Naive thymus-derived CD4-positive, alpha-beta T cell (primary cell): ENCODE measurements at places on chromosomes 6 and 20. TPM values are rescaled to one million over a fixed set of nuclear protein-coding genes. Genes with fewer than 3 reads are reported as not detected.

GRCh38 chr6:40901322-40902055 lies 137.5 kb downstream of the UNC5CL start:
- no peaks in the 10 kb centered on the region for H3K4me1 ChIP-seq
- H3K27ac ChIP-seq: no peak overlapping the region
- no peaks in the 10 kb centered on the region for H3K36me3 ChIP-seq
- no peak overlapping the region for H3K4me3 ChIP-seq

- no peaks in the 10 kb centered on the region for H3K4me1 ChIP-seq
- no peaks in the 10 kb centered on the region for H3K36me3 ChIP-seq
These were observed 150.0 kb upstream of the MARCKS start for GRCh38 chr6:113707194-113707593.

DNA sequence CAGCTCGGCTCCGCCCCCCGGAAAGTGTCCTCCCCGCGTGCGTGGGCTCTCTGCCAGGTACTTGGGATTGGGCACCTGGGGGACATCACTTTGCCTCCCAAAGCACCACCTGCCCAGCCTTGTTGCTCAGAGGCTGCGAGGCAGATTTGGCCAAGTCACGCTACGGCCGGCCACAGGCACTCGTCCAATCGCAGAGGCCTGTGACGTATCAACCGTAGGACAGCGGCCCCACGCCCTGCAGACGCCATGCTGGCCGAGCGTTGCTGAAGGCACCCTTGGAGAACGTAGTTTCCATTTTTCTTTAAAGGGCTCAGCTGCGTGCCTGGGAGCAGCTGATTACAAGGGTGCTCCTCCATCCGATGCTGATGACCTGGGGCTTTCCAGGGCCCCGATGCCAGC lies 3.1 kb downstream of the NTSR1 start:
- H3K27ac ChIP-seq: no peak overlapping the region
- no peak overlapping the region for H3K4me3 ChIP-seq
- no peaks in the 10 kb centered on the region for H3K36me3 ChIP-seq
- no peaks in the 10 kb centered on the region for H3K27me3 ChIP-seq
- DNase-seq: no peak

DNA sequence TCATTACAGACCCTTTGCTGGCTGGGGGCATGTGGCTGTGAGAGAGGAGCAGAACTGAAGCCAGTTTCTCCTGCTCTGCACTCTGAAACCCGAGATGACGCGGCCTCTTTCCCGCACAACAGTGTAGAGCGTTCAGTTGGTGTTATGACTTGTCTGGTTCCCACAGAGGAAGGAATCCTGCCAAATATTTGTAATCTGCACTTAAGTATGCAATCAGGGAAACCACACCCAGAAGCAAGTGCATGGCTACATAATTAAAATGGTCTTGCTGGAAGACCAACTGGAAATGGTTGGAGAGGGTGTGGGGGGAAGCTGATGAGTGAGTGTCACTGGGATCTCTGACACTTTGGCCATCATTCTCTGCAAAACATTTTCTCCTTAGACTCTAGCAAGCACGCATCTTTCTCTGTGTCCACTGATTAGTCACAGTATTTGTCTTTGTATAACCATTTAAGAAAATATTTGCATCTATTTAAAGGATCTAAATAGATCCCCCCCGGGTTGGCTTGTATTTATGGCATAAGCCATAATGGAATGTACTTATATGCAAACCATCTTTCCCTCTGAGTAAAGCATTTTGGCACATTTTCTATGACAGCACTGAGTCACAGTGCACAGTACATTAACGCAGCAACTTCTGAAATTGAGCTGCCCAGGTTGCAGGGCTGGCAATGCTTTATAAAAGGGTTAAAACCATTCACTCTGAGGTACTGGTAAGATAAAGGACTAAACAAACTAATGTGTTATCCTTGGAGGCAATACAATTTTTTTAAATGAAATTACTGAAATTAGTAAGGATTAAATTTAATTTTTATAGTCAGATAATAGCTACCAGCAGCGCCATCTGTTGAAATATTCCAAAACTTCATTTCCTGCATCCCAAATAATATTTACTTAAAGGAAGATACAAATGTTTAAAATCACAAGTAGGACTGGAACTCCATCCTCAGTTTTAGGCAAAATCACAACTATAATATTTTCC lies 76.7 kb downstream of the FOXC1 start:
- H3K27ac ChIP-seq: no peak overlapping the region
- no peaks in the 10 kb centered on the region for H3K4me1 ChIP-seq
- no peaks in the 10 kb centered on the region for H3K36me3 ChIP-seq
- H3K4me3 ChIP-seq: no peak overlapping the region
- DNase-seq: no peak

GRCh38 chr6:158706369-158706982 lies 56.6 kb downstream of the SYTL3 start:
- no peak for DNase-seq
- H3K36me3 ChIP-seq: no peaks in the 10 kb centered on the region
- no peaks in the 10 kb centered on the region for H3K27me3 ChIP-seq
- peaks cover 9% of the 10 kb centered on the region for H3K4me1 ChIP-seq

DNA sequence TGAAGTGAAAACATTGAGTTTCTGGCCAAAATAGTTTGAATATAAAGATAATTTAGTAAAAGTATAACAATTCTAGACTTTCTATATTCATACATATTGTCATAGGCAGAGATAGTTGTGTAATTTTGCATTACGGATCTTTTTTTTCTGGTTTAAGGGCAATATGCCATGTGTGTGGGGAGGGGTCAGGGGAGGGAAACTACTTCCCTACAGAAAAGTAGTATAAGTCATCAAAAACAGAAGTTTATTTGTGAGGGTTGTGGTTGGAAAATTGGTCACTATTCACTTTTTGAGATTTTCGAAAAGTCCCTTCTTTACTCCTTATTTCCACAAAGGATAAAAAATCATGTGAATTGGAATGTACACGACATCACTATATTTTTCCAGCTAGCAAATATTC lies 288.2 kb upstream of the PREP start:
- DNase-seq: no peak
- no peaks in the 10 kb centered on the region for H3K27me3 ChIP-seq
- H3K36me3 ChIP-seq: no peaks in the 10 kb centered on the region
- H3K4me3 ChIP-seq: no peak overlapping the region
- no peaks in the 10 kb centered on the region for H3K4me1 ChIP-seq
- no peak overlapping the region for H3K27ac ChIP-seq

GRCh38 chr20:290084-290831 lies at the start of gene C20orf96:
C20orf96 (minus strand) TSS chr20:290750; CDS start chr20:290610, 140 bp downstream.
- DNase-seq: peak; percentile 80
- no peaks in the 10 kb centered on the region for H3K36me3 ChIP-seq
- peak within 1 kb of the TSS; percentile 52 for H3K4me3 ChIP-seq
- H3K27ac ChIP-seq: peak within 1 kb of the TSS; percentile 62

- no peaks in the 10 kb centered on the region for H3K4me1 ChIP-seq
- H3K4me3 ChIP-seq: no peak overlapping the region
- no peak for DNase-seq
These were observed 169.2 kb downstream of the DTNBP1 start for GRCh38 chr6:15493437-15494168.

- no peak overlapping the region for H3K27ac ChIP-seq
- no peak overlapping the region for H3K4me3 ChIP-seq
- DNase-seq: no peak
- H3K4me1 ChIP-seq: no peaks in the 10 kb centered on the region
These were observed 695.2 kb downstream of the QKI start for GRCh38 chr6:164109770-164110140.

The SPAG4 gene
- total RNA-seq: 25.0 TPM

The TUBB2B gene
- 0.27 TPM for total RNA-seq

DNA sequence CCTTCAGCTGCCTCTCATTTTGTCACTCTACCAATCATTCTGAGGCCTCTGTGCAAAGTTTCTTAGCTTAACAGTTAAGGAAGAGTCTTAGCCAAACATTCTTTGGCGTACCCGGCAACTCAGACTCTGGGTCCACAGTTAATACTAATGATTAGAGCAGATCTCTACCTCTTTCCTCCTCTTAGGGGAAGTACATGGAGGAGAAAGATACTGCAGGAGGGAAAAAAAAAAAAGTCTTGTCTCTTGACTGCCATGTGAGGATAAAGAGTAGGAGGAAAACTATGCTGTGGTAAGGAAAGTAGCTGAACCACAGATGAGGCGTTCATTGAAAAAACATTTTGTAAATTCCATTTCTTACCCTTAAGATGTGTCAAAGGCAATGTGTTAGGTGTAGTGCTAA lies 44.0 kb upstream of the MARCKS start:
- no peaks in the 10 kb centered on the region for H3K4me1 ChIP-seq
- no peaks in the 10 kb centered on the region for H3K27me3 ChIP-seq
- no peak for DNase-seq
- H3K36me3 ChIP-seq: no peaks in the 10 kb centered on the region
- H3K27ac ChIP-seq: no peak overlapping the region

DNA sequence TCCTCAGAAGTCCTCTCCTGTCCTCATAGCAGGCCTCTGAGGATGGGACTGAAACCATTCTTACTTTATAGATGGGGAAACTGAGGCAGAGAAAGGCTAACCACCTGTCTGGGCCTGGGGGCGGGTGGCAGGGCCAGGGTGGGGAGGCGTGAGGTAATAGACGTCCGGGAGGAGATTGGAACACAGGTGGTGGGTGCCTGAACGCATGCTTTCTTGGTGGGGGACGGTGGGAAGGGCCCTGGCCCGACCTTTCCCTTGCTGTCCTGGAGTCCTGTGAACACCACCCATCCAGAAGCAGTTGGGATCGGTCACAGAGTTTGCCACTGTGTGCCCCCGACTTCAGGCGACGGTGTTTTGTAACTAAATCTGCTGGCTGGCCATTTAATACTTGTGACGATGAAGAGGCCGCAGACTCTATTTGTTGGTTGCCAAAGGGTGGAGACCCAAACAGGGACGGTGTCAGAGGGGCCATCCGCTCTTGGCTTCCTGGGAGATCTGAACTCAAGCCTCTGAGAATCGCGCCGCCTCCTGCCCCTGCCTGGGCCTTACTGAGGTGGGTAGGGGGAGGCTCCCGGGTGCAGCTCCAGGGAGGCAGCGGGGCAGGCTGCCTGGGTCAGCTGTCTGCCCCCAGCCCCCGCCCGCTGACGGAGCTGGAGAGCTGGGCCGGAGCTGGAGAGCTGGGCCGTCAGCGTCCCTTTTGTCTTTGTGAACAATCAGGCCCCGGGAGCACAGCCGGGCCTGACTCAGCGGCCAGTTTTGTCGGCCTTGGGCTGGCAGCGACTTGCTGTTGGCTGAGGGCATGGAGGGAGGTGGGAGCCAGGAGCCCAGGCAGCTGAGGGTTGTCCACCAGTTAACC lies 4.1 kb downstream of the RBM38 start:
- no peaks in the 10 kb centered on the region for H3K27me3 ChIP-seq
- DNase-seq: no peak
- peaks cover 28% of the 10 kb centered on the region for H3K36me3 ChIP-seq
- H3K4me1 ChIP-seq: peaks cover 72% of the 10 kb centered on the region

- no peaks in the 10 kb centered on the region for H3K4me1 ChIP-seq
- no peak for DNase-seq
- H3K4me3 ChIP-seq: no peak overlapping the region
- no peak overlapping the region for H3K27ac ChIP-seq
- H3K36me3 ChIP-seq: no peaks in the 10 kb centered on the region
- no peaks in the 10 kb centered on the region for H3K27me3 ChIP-seq
These were observed 192.5 kb downstream of the COL9A1 start for GRCh38 chr6:70110126-70111022.

DNA sequence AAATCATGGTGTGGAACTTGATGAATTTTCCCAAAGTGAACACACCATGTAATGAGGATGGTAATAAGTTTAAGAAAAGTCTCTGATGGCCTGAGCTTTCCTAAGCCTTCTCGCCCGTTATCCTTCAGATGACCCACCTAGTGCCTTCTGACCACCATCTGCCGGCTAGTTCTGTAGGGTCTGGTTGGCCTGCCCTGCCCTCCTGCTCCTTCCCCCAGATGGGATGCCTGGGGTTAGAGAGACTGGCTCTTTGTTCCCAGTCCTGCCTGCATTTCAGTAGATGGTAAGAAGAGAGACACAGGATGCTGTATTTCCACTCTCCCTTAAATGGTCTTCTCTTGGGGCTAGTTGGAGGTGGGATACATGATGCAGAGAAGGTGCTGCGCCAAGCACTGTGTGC lies 43.0 kb downstream of the TIAM2 start:
- no peaks in the 10 kb centered on the region for H3K4me1 ChIP-seq
- no peaks in the 10 kb centered on the region for H3K36me3 ChIP-seq
- no peak for DNase-seq
- H3K27ac ChIP-seq: no peak overlapping the region
- H3K27me3 ChIP-seq: no peaks in the 10 kb centered on the region
- H3K4me3 ChIP-seq: no peak overlapping the region

GRCh38 chr6:1136415-1136774 lies 175.5 kb upstream of the FOXQ1 start:
- H3K27me3 ChIP-seq: no peaks in the 10 kb centered on the region
- H3K4me3 ChIP-seq: no peak overlapping the region
- no peaks in the 10 kb centered on the region for H3K36me3 ChIP-seq
- H3K27ac ChIP-seq: no peak overlapping the region
- no peaks in the 10 kb centered on the region for H3K4me1 ChIP-seq
- DNase-seq: no peak

- no peaks in the 10 kb centered on the region for H3K36me3 ChIP-seq
- no peaks in the 10 kb centered on the region for H3K4me1 ChIP-seq
- no peak overlapping the region for H3K4me3 ChIP-seq
- H3K27ac ChIP-seq: no peak overlapping the region
- DNase-seq: no peak
These were observed 277.7 kb upstream of the JARID2 start for GRCh38 chr6:14968056-14968637.

GRCh38 chr20:54227241-54227640 lies 19.4 kb downstream of the PFDN4 start:
- H3K27ac ChIP-seq: no peak overlapping the region
- DNase-seq: no peak
- peaks cover 5% of the 10 kb centered on the region for H3K4me1 ChIP-seq
- no peaks in the 10 kb centered on the region for H3K36me3 ChIP-seq

- no peak overlapping the region for H3K4me3 ChIP-seq
- H3K4me1 ChIP-seq: peaks cover 9% of the 10 kb centered on the region
- H3K27me3 ChIP-seq: no peaks in the 10 kb centered on the region
- H3K27ac ChIP-seq: no peak overlapping the region
- no peaks in the 10 kb centered on the region for H3K36me3 ChIP-seq
- no peak for DNase-seq
These were observed 40.0 kb downstream of the MYLIP start for GRCh38 chr6:16168858-16169257.

DNA sequence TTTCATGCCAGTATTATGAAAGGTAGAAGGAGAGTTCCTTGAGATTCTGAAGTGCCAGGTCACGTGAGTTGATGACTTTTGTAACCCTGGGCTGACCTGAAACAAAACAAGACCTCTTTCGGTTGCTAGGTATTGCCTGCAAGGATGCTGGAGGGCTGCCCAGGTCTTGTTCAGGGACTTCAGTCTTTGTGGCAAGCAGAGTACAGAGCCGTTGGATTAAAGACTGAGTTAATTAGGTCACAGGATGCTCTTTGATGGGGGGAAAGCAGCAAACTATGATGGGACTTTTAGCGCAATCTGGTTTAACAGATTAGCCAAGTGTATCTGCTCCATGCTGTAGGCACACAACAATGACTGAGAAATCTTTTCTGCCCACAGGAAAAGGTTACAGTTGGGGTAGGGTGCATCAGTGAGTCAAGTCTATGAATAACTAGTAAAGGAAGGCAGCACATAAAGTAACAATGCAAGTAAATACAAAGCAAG lies 12.8 kb upstream of the ELOVL5 start:
- peak overlapping the region; percentile 88 for H3K27ac ChIP-seq
- no peaks in the 10 kb centered on the region for H3K36me3 ChIP-seq
- peaks cover 33% of the 10 kb centered on the region for H3K4me1 ChIP-seq
- H3K27me3 ChIP-seq: no peaks in the 10 kb centered on the region
- no peak overlapping the region for H3K4me3 ChIP-seq
